Hematopoietic multipotent progenitor cell treated with erythropoietin and hydrocortisone succinate and interleukin-3 and kit ligand, for 6 days (in vitro differentiated cells): ENCODE measurements at places on chromosomes 4 and X.

- no peak for DNase-seq
Observed at GRCh38 chrX:42783451-42783850, 5.5 kb upstream of the PPP1R2C start.

DNA sequence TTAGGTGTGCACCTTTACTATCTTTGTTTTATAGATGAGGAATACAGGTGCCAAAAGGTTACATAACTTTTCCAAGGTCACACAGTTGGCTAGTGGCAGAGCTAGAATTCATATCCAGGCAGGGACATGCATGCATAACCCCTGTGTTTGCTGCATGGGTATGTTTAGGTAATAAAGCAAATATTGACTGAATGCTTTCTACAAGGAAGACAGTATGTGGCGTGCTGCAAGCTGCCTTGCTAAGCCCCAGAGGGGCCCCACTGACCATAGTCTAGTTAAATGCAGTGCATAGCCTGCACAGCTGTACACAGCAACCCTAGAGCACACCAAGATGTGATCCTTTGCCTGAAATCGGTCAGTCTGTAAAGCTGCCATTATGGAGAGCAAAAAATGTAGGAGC is 320.5 kb upstream of the IGFBP7 start:
- DNase-seq: no peak

DNA sequence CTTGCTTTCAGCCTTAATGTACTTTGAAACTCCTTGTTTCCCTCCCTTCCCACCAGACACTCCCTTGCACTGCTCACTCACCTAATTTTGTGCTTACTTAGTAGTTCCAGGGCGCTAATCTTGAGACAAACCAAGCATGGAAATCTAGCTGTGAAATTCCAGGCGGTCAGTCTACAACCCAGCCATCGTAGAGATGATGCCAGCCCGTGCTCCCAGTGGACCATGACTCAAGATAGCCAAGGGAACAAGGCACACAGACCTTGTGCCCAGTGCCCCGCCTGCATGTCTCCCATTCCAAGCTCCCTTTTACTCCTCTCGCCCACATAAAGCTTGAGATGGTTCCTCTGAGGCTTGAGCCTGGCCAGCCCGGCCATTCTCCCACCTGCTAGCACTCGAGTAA is 11.1 kb downstream of the TREX2 start:
- no peak for DNase-seq

GRCh38 chr4:19982556-19982955 is 269.1 kb upstream of the SLIT2 start:
- DNase-seq: no peak

DNA sequence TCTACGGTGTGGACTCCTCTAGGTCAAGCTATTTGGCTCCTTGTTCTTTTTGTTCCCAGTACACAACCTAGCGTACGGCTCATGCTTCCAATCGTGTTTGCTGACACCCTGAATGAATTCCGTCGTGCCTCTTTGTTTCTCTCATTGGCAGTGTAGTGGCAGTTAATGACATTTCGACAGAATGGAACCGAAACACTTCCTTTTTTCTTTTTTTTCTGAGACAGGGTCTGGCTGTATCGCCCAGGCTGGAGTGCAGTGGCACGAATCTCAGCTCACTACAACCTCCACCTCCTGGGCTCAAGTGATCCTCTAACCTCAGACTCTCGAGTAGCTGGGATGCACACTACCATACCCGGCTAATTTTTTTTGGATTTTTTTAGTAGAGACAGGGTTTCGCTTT is 113.3 kb upstream of the ATP6AP2 start:
- no peak for DNase-seq

GRCh38 chrX:74535086-74535407 is 79.4 kb downstream of the RLIM start:
- DNase-seq: no peak

DNA sequence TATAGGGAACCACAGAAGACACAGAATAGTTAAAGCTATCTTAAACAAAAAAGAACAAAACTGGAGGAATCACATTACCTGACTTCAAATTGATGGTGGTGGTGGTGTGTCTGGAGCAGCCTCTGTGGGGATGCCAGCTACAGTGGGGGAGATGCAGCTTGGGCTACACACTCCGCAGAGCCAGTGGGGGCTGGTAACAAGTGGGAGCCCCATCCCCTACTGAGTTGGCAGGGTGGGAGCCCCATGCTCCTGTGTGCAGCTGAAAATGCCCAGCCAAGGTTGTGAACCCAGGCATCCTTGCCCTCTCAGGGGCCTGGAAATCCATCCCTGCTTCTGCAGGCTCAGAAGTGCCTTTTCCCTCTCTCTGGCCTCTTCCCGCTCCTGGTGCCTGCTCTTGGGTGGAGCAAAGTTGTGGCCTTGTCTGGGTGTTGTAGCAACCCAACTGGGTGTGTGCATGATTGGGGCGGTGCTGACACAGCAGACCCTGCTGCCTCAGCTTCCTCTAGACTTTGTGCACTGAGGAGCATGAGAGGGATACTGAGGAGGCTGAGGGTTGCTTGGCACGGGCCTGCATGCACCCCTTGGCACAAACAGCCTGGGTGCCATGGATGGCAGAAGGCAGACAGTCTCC is 38.9 kb downstream of the SH3BGRL start:
- DNase-seq: no peak

GRCh38 chr4:62407534-62407933 is 1207.4 kb downstream of the ADGRL3 start:
- DNase-seq: no peak

DNA sequence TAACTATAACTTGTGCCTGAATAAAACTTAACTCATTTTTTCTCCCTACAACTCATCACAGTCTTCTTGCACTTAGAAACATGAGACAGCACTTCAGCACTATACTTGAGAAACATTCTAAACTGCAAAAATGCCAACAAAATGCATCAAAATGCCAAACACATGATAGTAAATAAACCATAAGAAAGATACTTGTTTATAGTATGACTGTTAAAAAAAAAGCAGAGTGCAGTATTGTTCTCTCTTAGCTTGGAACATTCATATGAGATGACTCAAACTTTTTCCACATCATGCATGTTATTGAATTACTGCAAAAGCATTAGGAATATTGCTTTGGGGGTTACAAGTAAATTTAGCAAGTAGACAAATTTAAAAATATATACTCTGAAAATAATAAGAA is 135.7 kb upstream of the ANXA10 start:
- no peak for DNase-seq

GRCh38 chr4:184641022-184641421 is 8.2 kb downstream of the CASP3 start:
- no peak for DNase-seq

- DNase-seq: peak; percentile 52
Observed at GRCh38 chrX:133335027-133335426, 80.3 kb downstream of the GPC4 start.

DNA sequence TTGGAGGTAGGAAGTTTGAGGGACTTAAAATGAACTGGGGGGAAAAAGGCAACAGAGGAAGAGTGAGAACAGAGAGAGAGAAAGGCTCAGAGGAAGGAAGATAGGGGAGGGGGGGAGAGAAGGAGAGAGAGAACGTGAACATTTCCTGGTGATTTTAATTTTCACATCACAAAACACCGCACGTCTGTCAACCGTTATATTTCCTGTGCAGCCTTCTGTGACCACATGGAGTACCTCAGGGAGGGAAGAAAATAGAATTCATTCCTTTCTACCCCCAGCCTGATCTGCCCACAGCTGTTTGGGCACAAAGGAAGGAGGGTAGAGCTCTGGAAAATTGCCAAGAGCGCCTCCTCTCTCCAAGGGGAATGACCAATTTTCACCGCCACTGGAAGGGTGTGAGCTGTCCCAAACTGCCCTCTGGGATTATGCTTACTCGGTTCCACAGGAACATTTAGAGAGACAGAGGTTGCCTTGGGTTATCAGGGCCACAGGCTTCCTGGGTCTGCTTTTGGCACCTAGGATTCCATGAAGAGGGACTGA is 135.7 kb upstream of the MAMLD1 start:
- DNase-seq: no peak

DNA sequence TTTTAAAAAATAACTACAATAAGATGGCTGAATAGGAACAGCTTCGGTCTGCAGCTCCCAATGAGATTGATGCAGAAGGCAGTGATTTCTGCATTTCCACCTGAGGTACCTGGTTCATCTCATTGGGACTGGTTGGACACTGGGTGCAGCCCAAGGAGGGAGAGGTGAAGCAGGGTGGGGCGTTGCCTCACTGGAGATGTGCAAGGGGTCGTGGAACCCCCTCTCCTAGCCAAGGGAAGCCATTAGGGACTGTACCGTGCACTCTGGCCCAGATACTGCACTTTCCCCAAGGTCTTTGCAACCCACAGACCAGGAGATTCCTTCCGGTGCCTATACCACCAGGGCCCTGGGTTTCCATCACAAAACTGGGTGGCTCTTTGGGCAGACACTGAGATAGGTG is 640.1 kb downstream of the IQCM start:
- no peak for DNase-seq

DNA sequence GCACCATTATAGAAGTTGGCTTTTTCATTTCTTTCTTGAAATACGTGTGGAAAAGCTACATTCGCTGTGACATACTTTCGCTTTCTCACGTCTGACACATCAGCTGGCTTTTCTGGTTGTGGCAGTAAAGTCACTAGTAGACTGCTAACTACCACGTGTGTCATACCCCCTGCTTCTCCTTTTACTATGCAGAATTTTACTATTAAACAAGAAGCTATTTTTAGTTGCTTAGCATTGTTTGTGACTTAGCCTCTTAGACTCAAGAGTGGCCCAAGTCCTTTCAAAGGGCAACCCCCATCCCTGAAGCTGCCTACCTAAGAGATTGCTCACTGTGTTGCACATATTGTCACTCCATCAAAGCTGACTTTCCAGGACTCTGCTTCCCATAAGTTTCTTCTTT is 2.1 kb upstream of the IL2 start:
- peak; percentile 36 for DNase-seq

- DNase-seq: no peak
Observed at GRCh38 chrX:153637121-153638040, 9.6 kb upstream of the DUSP9 start.

- no peak for DNase-seq
Observed at GRCh38 chr4:38510201-38510600, 153.8 kb upstream of the KLF3 start.

GRCh38 chr4:41145571-41146078 is 68.7 kb downstream of the APBB2 start:
- no peak for DNase-seq

GRCh38 chr4:123209436-123209835 is 187.2 kb upstream of the SPRY1 start:
- DNase-seq: no peak

DNA sequence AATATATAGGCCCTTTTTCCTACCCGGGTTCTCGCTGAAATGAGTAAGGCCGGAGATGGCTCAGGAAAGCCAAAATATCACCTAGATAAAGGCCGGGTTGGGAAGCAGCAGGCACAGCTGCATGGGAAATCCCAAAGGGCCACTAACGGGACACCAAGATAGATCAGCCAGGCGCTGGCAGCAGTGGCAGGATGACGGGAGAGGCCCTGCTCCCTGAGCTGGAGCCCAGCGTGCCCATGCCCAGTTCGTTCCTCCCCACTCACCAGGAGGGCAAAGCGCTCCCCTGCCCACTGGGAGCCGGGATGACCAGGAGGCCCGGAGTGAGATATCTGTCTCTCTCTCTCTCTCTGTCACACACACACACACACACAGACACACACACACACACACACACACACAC is 109.8 kb downstream of the DCTD start:
- DNase-seq: no peak

DNA sequence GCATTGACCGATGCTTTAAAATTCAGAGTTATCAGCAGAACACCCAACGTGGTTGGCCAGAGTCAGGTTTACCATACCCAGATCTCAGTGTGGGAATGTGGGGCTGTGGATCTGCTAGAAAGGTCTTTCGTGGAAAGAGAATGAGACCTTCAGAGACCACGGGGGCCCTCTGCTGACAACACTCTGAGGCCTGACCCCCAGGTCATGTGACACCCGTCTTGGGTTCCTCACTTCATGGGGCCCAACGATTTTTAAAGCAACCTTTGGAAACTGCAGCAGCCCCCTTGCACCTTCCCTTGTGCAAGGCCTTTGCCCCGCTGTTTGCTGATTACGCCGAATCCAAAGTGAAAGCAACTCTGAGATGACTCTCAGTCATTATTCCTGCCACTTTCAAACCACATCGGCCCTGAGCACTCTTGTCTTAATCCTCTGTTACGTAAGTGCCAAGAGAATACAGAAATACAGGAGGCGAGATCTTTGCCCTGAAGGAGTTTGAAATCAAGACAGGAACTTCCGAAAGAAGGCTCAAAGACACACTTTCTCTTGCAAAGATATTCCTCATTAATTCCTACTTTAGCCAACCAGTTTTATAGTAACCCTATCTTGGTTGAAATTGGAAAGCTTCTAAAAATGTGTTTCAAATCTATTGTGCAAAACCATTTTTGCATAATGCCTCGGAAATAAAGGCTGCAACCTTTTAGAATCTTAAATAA is 88.3 kb downstream of the EVC2 start:
- no peak for DNase-seq

DNA sequence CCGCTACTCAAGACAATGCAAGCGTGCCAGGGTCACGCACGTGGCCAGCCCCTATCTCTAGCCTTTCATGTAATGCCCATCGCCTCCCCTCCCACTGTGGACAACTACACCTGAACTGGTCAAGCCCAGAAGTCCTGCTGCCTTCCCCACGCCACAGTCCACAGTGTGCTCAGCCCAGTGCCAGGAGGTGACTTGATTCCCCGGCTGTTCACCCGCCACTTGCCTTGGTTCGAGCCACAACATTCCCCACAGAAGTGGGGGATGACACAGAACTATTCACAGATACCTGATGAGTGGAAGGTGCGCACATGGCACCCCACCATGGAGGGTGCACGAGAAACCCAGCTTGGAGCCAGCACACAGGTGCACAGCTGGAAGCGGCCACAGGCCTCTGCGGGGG is 6.8 kb downstream of the ARHGAP4 start:
- no peak for DNase-seq

DNA sequence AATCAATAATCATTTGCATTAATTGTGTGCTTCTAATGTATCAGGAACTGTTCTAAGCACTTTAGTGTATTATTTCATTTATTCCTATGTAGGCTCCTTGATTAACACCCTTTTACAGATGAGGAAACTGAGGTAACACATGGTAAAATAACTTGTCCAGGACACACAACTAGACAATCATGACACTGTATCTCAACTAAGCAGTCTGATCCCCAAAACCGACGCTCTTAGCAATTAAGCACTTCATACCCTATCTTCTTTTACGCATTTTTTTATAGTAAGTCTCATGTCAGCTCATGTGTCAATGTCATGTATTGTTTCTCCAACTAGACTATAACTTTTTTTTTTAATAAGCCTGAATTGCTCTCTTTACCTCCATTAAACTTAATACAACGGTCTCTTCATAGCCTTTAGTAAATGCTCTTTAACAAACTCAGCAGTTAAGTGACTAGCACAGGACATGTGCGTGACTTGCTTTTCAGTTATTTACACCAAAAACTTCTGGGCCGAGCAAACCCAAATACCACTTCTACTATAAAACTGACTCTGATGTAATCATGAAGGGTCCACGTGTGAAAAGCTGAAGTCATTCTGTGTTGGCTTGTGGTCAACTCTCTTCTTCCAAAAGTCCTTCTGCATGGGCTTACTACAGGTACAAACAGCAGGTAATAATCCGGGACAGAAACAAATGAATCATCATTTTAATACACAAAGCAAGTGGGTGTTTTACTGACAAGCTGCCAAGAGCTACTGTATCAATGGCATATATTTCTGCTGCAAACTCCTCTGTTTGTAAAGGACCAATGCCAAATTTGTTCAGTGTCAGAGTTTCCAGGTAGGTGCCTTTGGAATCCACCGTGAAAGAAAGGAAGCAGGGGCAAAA is 7.9 kb upstream of the AMBN start:
- DNase-seq: no peak

GRCh38 chr4:133145241-133145640 is 3.9 kb upstream of the PCDH10 start:
- no peak for DNase-seq

GRCh38 chrX:47169273-47169672 is 24.3 kb downstream of the RBM10 start:
- no peak for DNase-seq
